ENCODE measurements at places on chromosomes 1 and 21.

GRCh38 chr1:182725259-182726255 lies 41.2 kb upstream of the RGS8 start:
- DNase-seq: no peak

DNA sequence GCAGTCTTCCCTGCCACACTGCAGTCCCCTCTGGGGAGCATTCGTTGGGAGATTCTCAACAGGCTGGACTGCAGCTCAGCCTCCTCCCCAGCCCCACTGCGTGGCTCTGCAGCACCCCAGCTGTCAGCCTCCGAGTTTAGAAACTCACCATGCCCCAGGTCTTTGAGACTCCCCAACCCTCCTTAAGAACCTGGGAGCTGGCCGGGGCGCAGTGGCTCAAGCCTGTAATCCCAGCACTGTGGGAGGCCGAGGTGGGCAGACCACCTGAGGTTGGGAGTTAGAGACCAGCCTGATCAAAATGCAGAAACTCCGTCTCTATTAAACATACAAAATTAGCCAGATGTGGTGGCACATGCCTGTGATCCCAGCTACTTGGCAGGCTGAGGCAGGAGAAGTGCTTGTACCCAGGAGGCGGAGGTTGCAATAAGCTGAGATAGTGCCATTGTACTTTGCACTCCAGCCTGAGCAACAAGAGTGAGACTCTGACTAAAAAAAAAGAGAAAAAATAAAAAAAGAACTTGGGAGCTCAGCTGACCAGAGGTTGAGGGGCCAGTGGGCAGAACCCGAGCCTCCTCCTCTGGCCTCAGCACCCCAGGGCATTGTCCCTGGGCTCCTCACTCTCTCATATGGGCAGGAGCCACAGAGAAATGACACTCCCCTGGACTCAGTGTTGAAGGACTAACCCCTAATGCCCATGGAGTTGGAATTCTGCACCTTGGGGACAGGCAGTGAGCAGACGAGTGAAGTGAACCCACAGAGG lies 5.6 kb downstream of the OLIG2 start:
- no peak for DNase-seq

GRCh38 chr1:94411237-94411636 lies 7.0 kb upstream of the ABCD3 start:
- no peak for DNase-seq

DNA sequence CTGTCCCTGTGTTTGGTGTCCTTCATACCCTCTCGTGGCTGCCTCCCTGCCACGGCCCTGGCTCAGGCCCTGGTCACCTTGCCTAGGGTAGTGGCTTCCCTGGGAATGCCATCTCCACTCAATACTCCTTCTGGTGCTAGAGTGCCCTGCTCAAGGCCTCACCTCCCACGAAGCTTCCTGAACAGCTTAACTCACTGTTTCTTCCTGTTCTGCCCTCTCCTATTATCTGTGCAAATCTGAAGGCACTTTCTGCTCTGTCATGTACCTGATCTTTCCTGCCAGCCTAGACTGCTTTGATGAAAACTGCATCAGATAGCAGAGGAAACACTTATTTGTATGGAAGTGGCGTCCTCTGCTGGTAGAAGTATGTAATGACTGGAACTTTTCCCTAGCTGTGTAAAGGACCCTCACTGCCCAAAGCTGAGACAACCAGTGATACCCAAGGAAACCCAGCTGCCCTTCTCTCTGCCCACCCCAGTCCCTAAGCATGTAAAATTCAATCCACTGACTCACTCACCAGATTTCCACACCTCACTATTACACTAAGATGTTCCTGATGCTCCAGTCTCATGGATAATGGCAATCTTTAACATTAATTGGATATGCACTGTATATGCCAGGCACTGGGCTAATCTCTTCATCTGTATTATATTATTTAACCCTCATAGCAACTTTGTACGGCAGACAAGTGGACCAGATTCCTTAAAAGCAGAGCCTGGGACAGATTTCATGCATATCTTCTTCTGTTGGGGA lies 36.2 kb upstream of the BTG2 start:
- DNase-seq: peak; percentile 92

GRCh38 chr1:85549244-85549643 lies 31.3 kb upstream of the CCN1 start:
- DNase-seq: no peak

- DNase-seq: no peak
Observed at GRCh38 chr21:45865106-45865835, 116.3 kb upstream of the COL6A1 start.

- DNase-seq: no peak
Observed at GRCh38 chr1:157025856-157026255, 19.7 kb downstream of the ARHGEF11 start.

- DNase-seq: no peak
Observed at GRCh38 chr21:33264561-33264960, 1.6 kb upstream of the IL10RB start.

GRCh38 chr1:148385371-148386030 lies 97.6 kb downstream of the PPIAL4G start:
- peak; percentile 34 for DNase-seq

GRCh38 chr1:182147136-182147820 lies 85.8 kb upstream of the ZNF648 start:
- DNase-seq: peak; percentile 78

- peak; percentile 14 for DNase-seq
Observed at GRCh38 chr1:115041654-115042053, 12.0 kb downstream of the TSHB start.

- peak; percentile 66 for DNase-seq
Observed at GRCh38 chr1:21651214-21652042, 17.7 kb downstream of the RAP1GAP start.

DNA sequence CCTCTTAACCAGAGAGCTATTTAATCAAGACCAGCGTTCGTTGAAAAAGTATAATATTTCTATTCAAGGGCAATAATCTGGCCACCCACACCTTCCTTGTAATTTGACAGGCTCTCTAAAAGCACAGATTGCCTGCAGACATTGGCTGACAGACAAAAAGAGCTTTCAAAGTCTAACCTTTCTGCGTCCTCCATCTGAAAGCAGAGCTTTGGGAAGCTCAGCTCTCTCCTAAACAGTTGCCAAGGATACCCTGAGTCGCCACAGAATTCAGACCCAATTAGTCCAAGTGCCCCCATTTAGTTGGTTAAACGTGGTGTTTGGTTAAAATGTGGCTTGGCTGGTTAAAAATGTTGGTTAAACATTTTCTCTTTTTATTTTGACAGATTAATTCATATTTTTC lies 33.7 kb upstream of the PLA2G2C start:
- no peak for DNase-seq

GRCh38 chr21:28338701-28339305 lies 653.9 kb downstream of the LTN1 start:
- DNase-seq: no peak

DNA sequence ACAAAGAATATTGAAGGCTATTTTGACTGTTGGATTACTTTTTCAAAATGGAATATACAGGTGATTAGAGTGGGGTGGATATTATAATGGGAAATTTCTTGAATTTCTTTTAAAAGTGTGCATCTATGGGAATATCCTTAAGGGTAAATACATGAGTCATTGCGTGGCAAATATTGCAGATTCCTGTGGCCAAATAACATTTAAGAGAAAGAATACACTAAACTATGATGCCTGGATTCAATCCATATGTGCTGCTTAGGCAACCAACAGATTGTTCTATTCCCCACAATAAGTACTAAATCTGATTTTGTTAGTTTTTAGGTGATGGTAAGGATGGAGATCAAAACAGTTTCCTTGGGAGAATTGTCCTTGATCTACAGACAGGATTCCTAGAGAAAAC lies 119.5 kb downstream of the HMCN1 start:
- no peak for DNase-seq

GRCh38 chr1:7199077-7199779 lies 414.0 kb downstream of the CAMTA1 start:
- DNase-seq: no peak

DNA sequence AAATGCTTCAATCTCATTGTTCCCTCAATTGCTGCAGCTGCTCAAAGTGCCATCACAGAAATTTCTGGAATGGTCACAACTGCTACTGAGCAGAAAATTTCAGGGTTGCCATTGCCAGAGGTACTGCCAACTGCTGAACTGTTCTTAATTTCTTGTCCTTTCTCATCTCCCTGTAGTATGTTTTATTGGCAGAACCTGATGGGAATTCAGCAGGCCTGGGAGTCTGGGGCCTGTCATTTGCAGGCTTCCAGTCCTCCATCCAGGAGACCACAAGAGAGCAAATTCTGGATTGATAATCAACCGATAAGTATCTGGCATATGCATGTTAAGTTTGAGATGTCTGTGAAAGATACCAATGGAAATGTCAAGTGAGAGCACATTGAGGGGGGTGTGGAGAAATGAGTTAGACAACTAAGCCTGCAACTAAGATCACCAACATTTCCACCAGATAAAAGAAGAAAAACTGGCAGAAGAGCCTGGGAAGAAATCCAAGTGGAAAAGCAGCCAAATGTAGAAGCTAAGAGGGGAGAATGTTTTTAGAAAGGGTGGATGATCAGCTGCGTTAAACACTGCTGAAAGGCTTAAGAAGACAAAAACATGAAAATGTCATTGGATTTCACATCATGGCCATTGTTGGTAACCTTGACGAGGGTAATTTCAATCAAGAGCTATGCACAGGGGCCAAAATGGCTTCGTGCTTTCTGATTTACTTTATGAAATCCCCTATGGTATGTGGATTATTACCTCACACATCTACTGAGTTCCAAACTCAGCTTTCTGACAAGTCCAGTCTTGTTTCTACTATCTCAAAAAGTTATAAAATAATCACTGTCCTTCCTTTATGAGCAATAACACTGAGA lies 648.1 kb downstream of the PLPP3 start:
- DNase-seq: no peak

DNA sequence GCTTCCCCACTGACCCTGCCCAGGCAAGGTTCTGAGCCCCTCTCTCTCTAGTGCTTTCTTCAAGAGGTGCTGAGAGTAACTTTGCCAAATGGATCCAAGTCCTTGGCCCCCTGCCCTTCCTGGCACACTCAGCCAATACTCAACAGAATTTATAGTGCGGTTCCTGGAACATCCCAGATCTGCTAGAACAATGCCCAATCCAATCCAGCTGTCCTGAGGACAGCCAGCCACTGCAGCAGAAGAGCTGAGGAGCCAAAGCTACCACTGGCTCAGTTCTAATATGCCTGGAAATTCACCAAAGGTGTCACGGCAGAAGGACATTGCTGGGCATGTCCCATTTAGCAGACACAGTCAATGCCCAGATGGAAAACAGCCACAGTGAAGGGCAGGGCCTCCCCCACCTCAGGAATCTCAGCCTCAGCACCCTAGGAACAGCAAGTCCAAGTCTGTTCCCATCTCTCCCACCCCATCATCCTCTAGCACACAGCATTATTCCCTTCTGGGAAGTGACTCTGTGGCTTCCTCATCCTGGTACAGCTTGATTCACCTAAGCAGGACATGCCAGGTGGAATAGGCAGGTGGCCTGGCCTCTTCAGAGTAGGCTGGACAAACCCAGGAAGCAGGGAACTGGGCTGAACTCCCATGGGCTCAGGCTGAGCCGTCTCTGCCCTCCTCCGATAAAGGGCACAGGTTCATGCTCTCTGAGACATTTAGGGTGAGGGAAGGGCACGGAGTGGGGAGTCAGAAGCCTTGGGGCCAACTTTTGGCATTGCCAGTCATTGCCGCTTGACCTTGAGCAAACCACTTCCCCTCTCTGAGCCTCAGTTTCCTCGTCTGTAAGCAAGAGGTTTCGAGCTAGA lies 24.6 kb downstream of the PMVK start:
- DNase-seq: no peak

DNA sequence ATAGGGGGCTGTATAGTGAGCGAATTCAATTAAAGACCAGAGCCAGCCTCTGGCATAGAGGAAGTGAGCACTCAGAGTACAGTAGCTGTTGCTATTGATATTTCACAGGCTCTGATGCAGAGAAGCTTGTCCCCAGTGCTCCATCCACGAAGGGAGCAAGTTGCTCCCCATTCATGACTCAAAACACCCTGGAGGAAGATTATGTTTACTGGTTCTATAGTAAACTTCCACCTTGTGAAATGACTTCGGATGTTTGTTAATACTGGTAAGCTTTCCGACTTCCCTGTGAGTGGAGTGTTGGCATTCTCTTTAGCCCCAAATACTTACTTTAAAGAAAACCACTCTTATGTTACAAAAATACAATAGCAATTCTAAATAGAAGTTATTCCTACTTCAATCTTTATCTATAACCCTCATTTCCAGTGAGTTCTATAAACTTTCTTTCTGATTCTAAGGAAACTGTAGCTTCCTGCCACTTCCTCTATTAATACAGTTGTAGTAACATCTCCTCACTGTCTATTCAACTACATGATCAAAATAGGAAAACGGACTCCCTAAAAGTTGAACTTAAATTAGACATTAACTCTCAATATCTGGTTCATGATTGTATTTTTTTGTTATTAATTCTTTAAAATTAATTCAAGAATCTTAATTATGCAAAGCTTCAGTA lies 46.4 kb downstream of the ZNF281 start:
- no peak for DNase-seq

DNA sequence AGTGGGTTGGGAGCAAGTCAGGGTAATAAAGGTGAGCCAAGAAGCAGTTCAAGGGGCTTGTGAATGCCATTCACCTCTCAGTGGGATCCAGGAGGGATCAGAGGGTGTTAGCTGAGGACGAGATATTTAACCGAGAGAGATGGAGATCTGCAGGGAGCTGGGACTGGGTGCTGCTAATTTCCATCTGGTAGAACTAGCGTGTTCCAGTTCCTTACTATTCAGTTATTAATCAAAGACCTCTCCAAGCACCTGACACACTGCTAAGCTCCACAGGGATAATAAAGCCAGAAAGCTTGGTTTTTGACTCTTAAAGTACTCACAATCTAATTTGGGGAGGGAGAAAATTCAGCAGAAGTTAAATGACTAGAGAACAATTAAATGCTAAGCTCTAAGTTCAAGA lies 57.7 kb downstream of the ALG14 start:
- no peak for DNase-seq

DNA sequence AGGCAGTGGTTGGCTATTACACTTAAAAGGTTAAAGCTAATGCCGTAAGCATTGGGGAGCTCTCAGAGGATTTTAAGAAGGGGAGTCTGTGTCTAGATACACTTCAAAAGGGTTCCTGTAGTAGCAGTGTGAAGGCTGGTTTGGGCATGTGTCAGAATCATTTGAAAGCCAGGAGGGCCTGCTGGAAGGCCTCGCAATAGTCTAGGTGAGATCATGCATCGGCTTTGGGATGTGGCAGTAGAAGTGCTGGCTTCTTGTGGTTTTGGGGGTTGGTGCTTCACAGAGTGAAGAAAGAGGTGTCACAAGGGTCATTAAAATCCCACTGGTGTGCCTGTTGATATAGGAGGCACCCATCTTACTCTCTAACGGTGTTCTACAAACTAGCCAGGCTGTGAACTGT lies 85.7 kb downstream of the ST6GALNAC3 start:
- no peak for DNase-seq

All from hematopoietic multipotent progenitor cell treated with erythropoietin and hydrocortisone succinate and interleukin-3 and kit ligand, for 6 days (in vitro differentiated cells).